ENCODE measurements at places on chromosomes 13 and 19. TPM values are rescaled to one million over a fixed set of nuclear protein-coding genes. Genes with fewer than 3 reads are reported as not detected.

The COL4A2 gene
- total RNA-seq, result not detected

The DZIP1 gene
- 0.33 TPM for total RNA-seq

The OR2Z1 gene
- total RNA-seq, result not detected

The CEACAM7 gene
- not detected for total RNA-seq

The PCDH17 gene
- total RNA-seq, result not detected

The TSSK6 gene
- 3.8 TPM for total RNA-seq

The NLRP5 gene
- not detected for total RNA-seq

The NANOS3 gene
- total RNA-seq, result 1.6 TPM

The ACTMAP gene
- total RNA-seq, result 18.0 TPM

The RNF17 gene
- total RNA-seq, result 0.47 TPM

The ZIC5 gene
- total RNA-seq, result not detected

The CD37 gene
- 191 TPM for total RNA-seq

The COX6B2 gene
- total RNA-seq, result 0.14 TPM

The ZNF578 gene
- total RNA-seq, result 1.1 TPM

- no peak for DNase-seq
These were observed 628.7 kb downstream of the EFNB2 start for GRCh38 chr13:105906746-105907145.

- no peak for DNase-seq
These were observed 331.0 kb upstream of the DACH1 start for GRCh38 chr13:72198042-72198441.

DNA sequence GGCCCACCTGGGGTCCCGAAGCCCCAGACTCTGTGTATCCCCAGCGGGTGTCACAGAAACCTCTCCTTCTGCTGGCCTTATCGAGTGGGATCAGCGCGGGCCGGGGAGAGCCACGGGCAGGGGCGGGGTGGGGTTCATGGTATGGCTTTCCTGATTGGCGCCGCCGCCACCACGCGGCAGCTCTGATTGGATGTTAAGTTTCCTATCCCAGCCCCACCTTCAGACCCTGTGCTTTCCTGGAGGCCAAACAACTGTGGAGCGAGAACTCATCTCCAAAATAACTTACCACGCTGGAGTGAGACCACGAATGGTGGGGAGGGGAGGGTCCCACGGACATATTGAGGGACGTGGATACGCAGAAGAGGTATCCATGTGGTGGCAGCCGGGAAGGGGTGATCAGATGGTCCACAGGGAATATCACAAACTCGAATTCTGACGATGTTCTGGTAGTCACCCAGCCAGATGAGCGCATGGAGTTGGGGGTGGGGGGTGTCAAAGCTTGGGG is 1.0 kb upstream of the ICAM5 start:
- peak; percentile 70 for DNase-seq

GRCh38 chr19:7928741-7929701 is 3.1 kb upstream of the CTXN1 start:
- peak; percentile 81 for DNase-seq

DNA sequence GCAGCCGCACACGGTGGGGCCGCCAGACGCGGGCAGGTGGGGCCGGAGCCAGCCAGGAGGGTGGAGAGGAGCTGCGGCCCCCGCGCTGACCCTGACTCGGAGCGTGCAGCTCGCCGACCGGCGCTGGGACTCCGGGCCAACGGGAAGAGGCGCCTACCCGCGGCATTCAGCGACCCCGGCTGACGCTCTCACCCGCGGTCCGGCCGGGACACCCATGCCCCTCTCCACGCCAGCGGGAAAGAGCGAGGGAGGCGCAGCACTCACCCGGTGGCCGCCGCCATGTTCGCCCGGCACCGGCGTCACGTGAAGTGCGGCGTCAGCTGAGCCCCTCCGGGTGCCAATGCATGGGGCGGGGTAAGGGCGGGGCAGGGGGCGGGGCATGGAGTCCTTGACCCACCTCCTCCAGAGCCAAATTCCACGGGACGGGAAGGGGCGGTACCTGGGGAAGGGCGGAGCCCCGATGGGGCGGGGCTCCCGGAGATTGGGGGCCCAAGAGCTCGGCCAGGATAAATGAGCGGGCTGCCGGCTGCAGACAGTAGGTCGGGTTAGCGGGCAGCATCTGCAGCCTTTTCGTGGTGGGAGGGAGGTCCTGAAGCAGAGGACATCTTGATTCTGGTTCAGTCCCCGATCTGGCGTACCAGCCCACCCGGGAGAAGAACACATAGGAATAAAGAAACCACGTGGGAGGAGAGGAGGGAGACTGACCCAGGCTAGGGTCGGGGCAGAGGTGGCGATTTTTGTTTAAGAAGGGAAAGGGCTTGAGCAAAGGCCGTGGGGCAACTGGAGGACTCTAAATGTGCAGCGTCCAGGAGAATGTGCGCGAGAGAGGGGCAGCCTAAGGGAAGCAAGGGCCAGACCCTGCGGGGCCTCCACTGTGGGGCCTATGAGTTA is at the start of gene PEPD:
Gene PEPD (minus strand): TSS at position 312 of the 891 bp plus-strand sequence. CDS start 31 bp downstream, at position 281.
- DNase-seq, result peak; percentile 95

DNA sequence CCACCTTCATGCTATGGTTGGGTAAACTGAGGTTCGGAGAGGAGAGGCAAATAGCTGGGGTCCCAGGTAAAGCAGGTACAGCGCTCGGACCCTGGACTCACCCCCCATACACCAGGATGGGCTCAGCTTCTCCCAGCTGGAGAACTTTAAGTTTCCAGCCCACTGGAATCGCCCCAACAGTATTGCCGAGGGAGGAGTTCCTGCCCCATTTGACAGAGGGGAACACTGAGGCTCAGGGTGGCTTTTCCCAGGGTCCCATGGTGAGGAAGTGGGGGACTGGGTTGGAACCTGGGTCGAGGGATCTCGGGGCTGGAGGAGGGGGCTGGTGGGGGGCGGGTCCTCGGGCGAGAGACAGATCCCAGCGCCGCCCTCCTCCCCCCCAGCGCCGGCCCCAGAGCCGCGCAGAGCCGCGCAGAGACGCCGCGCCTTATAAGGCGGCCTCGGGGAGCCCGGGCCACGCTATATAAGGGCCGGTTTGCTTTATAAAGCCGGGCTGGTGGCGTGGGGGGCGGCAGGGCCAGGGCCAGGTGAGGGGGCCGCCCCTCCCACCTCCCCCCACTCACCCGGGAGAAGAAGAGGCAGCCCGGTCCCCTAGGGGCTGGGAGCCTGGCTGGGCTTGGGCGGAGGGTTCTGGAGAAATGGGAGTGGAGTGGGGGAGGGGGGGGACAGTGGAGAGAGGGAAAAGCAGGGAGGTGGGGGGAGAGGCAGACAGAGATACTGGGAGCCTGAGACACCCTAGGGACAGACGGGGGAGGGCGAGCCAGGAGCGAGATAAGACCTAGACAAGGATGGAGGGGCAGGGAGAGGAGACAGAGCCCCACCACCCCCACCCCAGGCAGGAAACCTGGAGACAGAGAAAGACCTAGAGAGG is 1.1 kb downstream of the CNN1 start:
- no peak for DNase-seq

- DNase-seq, result no peak
These were observed 136.4 kb downstream of the STOML3 start for GRCh38 chr13:38854226-38854625.

DNA sequence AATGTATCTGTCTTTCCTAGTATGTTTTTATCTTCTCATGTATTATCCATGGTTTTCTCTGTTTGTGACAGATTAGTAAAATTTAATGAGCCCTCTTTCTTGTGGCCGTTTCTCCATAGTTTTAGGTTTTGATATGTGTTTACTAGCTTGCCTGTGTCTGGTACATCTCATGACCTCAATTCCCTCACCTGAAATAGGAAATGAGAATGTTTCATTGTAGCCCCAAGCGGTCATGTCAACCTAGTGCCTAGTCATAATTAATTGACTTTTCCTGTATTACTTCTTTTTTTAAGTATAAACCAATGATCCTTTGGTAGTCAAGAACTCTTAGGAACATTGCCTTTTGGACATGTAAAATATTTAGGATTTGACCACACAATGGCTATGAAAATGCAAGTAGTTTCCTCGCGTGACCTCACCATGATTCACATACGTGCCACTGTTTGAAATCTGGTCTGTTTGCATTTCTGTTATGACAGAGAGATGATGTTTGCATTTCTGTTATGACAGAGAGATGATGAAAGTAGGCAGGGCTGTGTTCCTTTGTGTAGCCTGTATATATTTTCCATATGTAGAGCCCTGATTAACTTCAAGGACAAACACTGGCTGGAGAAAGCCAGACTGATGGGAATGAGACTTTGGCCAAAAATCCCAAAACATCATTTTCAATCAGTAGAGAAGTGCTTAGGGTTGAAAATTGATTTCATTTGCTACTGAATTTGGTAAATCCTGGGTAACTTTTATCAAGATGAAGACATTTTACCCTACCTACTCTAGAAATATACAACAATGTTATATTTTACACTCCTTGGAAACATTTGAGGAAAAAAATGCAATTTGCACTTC is 104.8 kb downstream of the TNFRSF19 start:
- peak; percentile 43 for DNase-seq

DNA sequence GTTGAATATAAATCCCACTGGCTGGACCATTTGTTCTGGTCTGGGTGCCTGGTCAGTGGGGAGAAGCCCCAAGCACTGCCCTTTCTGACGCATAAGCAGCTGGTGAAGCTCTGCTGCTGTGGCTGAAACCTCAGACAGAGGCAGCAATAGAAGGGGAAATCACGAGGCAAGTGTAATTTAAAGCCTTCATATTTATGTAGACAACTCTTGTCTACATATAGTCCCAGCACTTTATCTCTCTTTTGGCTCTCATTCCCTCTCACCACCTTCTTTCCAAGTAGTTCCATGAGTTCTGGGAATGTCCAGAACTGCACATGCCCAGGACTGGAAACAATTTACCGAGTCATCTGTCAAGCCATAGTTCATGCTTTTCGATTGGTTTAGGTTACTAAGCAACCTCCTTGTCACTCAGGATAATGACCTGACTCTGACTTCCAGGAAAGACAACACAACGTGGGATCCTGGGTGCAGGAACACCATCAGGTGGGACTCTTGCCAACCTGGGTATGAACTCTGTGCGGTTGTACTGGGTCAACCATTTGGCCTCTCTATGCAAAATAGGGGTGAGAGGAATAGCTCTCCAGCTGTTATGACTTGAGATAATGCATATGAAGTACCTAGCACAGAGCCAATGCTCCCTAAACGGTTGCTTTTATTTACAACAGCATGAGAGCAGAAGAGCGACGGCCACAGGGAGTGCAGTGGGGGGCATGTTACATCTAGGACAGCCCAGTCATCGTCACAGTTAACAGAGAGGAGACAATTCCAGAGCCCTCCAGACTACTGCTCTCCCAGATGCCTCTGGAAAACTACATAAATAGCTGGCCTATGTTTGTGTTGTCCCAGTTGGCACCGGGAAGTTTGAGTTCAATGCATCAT is 321.9 kb downstream of the FOXO1 start:
- no peak for DNase-seq

GRCh38 chr19:3692141-3693024 is 7.9 kb downstream of the PIP5K1C start:
- peak; percentile 70 for DNase-seq

GRCh38 chr13:24985896-24986295 is 110.0 kb upstream of the PABPC3 start:
- DNase-seq, result no peak

DNA sequence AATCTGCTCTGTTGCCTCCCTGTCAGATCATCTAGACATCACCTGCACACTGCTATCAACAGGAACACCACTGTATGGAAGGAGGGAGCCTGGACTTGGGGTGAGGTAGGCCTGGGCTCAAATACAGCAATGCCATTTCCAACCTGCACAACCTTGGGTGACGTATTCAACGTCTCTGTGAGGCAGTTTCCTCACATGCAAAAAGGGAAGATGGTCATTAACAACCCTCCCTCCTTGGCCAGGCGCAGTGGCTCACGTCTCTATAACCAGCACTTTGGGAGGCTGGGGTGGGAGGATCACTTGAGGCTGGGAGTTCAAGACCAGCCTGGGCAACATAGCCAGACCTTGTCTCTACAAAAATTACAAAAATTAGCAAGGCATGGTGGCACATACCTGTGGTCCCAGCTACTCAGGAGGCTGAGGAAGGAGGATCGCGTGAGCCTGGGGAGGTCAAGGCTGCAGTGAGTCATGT is 13.1 kb downstream of the XRCC1 start:
- no peak for DNase-seq

DNA sequence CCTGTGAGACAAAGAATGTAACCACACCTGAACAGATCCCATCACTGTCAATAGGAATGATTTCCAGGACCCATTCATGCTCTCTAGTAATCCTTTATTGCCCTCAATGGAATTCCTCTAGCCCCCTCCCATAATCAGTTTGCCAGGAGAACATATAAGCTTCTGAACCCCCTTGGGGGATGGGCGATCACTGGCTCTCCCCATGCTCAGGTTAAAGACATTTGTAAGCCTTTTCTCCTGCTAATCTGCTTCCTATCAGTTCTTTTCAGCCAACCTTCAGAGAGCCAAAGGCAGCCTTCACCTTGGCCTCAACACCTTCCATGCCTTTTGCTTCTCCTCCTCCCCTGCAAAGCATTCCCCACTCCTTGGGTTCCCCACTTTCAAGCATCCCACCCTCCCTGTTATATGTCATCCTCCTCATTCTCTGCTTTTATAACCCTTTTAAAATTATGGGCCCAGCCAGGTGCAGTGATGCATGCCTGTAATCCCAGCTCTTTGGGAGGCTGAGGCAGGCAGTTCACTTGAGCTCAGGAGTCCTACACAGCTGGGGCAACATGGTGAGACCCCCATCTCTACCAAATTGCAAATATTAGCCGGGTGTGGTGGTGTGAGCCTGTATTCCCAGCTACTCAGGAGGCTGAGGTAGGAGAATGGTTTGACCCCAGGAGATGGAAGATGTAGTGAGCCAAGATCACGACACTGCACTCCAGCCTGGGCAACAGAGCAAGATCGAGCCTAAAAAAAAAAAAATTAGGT is 12.4 kb downstream of the DPRX start:
- DNase-seq, result no peak

- DNase-seq, result peak; percentile 25
These were observed 1.8 kb downstream of the HOOK2 start for GRCh38 chr19:12773571-12773970.

- no peak for DNase-seq
These were observed 1283.7 kb downstream of the PCDH9 start for GRCh38 chr13:65946387-65946786.

DNA sequence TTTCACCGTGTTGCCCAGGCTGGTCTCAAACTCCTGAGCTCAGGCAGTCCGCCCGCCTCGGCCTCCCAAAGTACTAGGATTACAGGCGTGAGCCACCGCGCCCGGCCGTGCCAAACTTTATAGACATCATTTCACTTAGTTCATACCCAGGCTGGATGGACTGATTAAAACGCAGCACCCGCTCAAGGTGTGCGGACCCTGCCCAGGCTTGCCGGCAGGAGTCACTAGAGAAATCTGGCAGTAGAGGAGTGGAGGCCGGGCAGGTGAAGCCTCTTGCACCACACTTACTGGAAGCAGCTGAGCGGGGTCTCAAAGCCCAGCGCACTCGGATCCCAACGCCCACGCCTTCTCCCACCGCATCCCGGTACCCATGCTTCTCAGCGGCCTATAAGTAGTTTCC is 11.4 kb downstream of the PTGIR start:
- DNase-seq, result peak; percentile 11

- no peak for DNase-seq
These were observed 24.0 kb upstream of the ACP7 start for GRCh38 chr19:39060171-39060570.

DNA sequence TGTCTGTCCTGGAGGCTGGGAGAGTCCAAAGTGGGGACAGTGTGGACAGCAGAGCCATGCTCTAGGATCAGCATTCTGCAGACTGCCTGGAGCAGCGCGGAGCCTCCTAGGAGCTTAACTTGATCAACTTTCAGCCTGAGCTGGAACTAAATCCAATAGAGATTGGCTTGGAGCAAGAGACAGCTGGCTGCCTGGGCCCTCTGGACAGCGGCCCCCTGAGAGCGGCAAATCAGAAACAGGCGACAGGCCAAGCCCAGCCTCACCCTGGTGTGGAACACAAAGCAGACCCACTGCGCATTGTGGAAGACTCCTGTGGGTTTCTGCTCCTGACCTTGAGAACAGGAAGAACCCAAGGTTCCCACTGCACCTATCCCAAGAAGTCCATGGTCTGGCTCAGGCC is 462.2 kb downstream of the TSHZ3 start:
- DNase-seq, result no peak

All from activated CD4-positive, alpha-beta T cell treated with anti-CD3 and anti-CD28 coated beads for 36 hours (primary cell).